ENCODE measurements at places on chromosomes 7 and 10.

- DNase-seq: no peak
These were observed 53.4 kb downstream of the TMEM209 start for GRCh38 chr7:130151591-130152492.

DNA sequence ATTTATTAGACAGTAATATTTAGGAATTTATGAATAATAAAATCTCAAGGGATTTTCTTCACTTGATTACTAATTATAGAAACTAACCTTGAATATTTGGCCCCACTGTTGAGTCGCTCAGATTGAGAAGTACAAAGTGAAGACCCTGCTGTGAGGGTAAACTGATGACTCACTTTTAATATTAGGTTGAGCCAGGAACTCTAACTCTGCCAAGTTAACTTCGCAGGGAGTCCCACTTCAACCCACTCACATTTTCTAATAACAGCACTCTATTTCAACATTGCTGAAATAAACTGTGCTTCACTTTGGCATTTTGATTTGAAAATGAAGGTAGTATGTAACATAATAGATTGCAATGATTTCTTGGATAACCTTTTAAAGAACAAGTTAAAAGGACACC is 200.7 kb downstream of the POLR1F start:
- DNase-seq: no peak

DNA sequence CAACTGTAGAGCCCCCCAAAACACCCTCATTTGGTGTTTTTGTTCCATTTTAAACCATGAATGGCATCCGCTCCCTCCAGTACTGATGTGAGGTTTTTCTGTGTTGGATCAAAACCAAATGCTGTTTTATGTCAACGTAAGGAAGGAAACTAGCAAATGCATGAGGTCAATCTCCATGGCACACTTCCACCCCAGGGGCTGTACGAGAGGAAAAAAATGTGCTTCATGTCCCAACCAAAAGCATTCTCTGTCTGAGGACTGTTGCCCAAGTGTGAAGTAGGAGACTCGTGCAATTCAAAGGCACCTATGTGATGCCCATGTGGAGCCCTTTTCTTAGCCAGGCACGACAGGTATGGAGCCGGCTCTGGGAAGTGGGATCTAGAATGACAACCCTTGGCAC is 180.3 kb upstream of the MKI67 start:
- DNase-seq: no peak

DNA sequence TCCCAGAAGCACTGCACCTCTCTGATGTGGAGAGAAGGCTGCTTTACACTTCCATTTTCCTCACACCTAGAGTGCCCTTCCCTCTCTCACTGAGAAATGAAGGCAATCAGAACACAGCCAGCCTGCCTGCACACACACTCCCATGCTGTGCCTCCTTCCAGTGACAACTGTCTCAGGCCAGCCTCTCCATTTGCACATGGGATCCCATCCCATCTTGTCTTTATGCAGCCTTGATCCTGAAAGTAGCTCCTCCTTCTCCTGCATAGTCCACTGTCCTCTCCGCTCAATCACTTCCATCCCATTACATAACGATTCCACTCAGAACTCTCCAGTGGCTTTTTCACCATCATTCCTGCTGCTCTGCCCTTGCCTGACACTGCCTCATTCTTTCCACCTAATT is 203.7 kb upstream of the STK17A start:
- no peak for DNase-seq

DNA sequence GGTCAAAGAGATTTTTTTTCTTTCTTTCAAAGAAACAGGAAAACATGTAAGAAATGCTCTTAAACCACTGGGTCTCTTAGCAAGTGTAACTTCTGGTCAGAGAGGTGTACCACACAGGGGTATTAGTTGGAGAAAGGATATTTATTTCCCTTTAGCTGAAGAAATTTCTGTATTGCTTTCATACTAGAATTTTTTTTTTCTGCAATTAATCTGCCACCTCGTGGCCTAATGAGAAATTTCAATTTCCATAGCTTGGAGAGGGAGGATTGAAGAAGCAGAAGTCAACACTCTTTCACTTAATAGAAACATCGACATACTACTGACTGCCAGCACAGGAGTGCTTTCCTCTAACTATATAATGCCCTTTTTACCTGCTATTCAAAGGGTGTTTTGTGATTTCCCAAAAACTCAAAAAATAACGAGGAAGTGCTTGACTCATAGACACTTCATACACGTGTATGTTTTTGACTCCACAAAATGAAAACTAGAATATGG is 177.6 kb upstream of the NAMPT start:
- no peak for DNase-seq

DNA sequence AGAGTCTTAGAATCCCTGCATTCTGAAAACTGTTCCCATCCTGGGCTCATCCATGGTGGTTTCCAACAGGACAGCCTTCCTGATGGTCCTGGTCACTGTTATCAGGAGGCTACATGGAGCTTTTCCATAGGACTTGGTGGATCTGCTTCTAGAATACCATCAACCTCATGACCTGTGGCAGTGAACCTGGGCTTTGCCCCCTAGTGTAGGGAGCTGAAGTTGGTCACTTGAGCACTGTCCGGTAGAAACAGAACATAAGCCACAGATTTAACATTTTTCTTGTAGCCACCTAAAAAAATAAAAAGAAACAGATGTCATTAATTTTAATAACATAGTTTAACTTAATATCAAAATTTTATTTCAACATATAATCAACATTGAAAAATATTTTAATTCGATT is 165.8 kb downstream of the TMEM178B start:
- no peak for DNase-seq

DNA sequence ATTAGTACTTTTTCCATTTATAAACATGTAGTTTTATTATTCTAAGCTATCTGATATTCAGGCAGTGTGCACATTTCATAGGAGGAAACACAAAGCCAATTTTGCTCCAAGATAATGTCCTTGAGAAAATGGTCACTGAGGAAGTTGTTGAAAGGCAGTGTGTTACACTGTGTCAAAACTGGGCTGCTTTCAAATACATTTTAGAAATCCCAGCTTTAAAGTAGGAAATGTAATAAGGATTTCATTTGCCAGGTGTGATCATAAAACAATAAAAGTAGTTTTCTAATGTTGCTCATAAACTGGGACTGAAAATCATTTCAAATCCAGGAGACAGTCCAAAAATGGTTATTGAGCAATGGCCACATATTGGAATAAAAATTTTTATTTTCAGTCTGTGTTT is 80.1 kb downstream of the WDR37 start:
- DNase-seq: no peak

DNA sequence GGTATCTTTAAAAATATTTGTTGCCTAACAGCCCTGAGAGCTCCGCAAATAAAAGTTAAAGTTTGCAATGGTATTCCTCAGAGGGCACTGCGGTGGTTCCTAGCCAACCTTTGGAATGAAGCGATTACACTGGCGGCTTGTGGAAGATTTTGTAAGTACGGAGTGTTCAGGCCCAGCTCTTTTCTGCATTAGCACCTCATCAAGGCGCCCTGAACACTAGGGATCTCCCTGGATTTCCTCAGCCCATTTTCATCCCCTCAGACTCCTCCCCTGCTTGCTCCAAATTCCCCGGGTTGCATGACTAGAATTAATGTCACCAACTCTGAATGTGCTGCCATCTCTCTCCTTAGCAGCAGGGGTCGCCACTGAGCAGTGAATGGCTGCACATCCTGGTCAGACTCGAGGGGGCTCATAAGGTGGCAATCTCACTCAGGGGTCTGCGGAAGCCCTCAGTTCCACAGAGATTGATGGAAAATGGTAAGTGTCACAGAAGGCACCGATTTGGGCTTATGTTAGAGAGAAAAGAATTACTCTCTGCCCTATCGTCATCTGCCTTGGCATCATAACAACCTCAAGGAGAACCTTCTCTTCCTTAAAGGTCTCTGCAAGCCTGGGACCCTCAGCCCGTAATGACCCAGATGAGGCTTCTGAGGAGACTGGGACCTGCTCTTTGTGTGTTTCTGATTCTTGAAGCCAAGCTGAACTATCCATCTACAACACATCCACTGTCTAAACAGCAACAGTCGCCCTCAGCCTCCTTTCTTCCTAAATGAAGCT is 262.8 kb upstream of the AOAH start:
- DNase-seq: peak; percentile 71

DNA sequence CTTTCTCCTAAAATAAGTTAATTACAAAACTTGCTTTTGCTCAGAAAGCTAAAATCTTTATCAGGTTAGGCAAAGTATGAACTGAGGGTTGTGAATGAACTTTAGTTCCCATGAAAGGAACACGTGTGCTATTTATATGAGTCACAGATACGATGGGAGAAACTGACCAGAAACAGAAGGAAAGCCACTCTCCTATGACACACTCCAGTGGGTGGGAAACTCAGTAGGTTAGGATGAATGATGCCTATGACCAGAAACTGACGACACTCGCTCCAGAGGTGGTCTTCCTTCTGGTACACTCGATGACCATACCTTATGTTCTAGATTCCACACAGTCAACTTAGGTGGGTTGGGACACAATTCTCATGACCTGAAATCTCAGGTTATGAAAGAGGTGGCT is 215.7 kb upstream of the INHBA start:
- no peak for DNase-seq

DNA sequence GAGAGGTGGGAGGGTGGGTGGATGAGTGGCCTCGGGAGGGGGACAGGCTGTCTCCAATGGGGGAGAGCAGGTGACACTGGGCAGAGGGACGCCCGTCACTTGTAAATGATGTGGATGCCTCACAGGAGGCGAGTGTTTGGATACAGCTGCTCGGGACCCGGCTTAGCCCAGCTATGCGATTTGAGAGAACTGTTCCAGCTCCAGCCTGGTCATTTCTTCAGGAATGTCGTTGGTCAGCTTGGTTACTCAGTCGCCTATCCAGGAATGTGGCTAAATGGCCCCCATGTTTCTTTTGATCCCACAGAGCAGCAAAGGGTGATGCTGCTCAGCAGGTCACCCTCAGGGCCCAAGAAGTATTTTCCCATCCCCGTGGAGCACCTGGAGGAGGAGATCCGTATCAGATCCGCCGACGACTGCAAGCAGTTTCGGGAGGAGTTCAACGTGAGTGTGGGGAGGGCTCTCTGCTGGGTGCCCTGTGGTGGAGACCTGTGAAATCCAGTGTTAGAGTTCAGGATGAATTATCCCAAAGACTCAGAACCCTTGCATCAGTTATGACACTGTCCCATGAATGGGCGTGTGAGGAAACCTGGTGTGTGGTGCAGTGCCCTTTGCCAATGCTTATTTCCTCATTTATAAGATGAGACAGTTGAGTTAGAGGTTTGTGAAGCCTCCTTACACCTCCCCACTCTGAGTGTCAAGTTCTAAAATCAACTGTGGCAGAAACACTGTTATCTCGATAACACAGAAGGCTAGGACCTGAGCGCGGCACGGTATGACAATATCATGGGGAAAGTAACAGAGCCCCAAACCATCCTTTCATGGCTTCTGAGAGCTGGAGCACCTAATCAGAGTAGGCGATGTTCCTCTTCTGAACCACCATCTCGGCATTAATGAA is 76.8 kb downstream of the MKI67 start:
- no peak for DNase-seq

DNA sequence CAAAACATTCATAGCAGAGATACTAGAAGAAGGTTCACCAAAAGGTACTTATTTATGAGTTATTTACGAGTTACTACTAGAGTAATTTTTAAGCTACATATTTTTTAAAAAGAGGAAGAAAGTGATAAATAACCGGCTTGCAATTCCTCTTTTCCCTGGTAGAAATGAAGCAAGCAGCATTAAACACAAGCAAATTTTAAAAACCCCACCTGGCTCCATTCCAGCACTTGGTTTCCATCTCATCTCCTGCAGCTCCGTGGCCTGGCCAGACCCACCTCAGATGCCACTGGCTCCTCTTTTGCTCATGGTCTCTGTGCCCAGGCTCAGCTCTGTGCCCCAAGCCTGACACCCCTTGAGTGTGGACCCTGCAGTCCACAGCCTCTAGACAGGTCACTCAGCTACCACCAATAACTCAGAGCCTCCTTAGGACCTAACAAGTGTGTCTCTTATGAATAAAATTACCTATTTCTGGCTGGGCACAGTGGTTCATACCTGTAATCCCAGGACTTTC is 479.5 kb downstream of the TNS3 start:
- no peak for DNase-seq

GRCh38 chr10:33306126-33306525 is 28.3 kb downstream of the NRP1 start:
- DNase-seq: no peak

- no peak for DNase-seq
These were observed 107.2 kb upstream of the FAM180A start for GRCh38 chr7:135855846-135856245.

DNA sequence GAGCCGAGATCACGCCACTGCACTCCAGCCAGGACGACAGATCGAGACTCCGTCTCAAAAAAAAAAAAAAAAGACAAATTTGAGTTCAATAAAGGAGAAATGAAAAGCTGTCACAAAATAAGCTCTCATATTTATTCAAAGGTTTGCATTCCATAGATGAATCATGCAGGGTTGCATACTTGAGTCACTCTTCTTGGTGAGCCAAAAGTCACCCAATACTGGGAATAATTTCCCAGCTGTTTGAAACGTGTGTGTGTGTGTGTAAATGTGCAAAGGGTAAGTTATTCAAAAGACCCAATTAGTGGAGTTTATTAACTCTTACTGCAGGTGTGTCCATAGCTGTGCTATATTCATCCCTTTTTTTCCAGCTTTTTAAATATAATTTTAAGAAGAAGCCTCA is 297.7 kb downstream of the CCDC3 start:
- no peak for DNase-seq

- no peak for DNase-seq
These were observed 270.7 kb downstream of the PARD3 start for GRCh38 chr10:34544400-34544799.

DNA sequence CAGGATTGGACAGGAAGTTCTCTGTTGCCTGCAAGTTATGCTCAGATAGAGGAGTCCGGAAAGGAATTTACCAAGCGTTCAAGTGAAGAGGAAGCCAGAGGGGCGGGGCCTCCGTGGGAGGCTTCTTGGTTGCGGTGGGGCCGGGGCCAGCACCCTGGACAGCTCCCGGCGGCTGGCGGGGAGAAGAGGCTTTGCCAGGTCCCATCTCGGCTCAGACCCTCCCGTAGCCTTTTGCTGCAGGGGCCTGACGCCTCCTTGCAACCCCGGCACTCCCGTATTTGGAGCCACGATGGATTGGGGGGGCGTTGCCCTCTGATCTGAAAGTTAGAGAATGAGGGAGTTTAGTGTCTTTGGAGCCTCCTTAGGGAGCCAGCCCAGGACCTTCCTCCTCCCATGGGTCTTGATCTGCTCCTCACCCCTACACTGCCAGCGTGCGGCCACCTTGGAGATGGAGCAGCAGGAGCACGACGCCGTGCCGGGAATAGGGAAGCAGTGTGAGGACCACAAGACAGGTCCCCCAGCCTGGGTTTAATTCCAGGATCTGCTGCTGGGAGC is 3.1 kb upstream of the SLC18A3 start:
- peak; percentile 82 for DNase-seq

DNA sequence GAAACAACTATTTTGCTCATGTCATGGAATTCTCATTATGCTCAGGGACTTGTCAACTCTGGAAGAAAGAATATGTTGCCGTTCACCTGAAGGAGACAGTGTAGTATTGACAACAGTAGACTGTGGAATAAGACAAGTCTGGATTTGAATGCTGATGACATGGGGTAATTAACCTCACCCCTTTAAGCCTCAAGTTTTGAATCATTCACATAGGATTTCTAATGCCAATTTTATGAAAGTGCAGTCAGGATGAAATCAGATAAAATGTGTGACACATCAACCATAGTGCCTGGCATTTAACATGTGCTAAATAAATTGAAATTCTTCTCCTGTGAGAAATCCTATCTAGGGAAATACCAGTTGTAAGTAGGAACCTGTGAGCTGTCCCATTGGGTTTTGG is 305.8 kb downstream of the KIF20B start:
- DNase-seq: no peak

All from left ventricle myocardium superior (tissue), 1 donor.